Lung microvascular endothelial cell (primary cell): ENCODE measurements at places on chromosomes 3 and 15.
A peak's percentile ranks its signal among the peaks of the same experiment; 100 is the strongest.

GRCh38 chr3:181719991-181720680, 8.4 kb downstream of the SOX2 start:
- no peak for DNase-seq

- no peak for DNase-seq
Observed at GRCh38 chr3:11726146-11726545, 82.4 kb upstream of the VGLL4 start.

DNA sequence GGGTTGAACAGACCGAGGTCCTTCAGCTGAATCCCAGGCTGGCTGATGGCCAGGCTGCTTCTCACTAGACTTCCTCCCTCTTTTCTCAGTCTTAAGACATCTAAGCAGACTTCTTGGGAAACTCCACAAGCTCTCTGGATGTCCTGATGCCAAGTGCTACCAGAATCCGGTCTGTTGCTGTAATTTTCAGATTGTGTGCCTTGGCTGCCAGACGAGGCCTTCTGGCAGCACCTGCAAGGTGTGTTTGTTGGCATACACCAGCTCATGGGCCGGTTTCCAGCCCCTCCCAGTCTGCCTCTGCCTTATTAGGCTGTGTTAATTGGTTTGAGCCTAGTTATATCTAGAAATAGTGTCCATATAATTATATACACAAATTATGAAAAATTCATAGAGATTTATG, 120.6 kb downstream of the TNIK start:
- no peak for DNase-seq

GRCh38 chr3:111033470-111034050, 38.1 kb upstream of the NECTIN3 start:
- no peak for DNase-seq

GRCh38 chr3:195054311-195054710, 216.6 kb downstream of the XXYLT1 start:
- DNase-seq, result no peak

DNA sequence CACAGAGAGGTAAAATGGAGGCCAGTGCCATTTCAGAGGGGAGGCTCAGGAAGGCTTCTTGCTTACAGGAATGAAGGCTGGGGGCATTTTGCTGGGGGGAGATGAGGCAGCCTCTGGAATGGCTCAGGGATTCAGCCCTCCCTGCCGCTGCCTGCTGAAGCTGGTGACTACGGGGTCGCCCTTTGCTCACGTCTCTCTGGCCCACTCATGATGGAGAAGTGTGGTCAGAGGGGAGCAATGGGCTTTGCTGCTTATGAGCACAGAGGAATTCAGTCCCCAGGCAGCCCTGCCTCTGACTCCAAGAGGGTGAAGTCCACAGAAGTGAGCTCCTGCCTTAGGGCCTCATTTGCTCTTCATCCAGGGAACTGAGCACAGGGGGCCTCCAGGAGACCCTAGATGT, 39.9 kb downstream of the MESD start:
- no peak for DNase-seq

GRCh38 chr3:65268426-65268825, 580.6 kb upstream of the ADAMTS9 start:
- DNase-seq, result no peak

DNA sequence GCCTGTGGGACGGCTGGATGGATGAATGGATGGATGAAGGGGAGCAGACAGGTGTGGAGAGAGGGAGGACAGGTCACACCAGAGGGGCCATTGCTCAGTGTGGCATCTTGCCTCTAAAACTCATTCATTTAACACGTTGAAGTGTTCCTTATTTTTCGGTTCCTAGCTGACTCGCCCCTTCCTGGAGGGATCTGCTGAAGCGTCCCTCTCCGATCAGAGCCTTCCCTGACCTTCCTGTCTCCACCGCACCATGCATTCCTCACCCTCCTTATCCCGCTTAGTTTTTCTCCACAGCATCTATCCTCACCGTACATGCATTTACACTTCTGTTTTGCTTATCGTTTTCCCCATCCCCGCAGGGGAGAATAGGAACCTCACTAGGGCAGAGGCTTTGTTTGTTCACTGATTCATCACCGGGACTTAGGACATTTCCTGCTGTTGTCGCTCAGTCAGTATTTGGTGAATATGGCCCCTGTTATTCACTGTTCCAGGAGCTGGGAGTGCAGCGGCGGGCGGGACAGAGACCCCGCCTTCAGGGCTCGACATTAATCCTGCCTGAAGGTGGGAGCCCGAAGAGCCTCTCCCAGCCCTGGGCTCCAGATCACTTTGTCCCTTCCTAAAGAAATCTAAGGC, 32.0 kb downstream of the FOXL2 start:
- peak; percentile 91 for DNase-seq

DNA sequence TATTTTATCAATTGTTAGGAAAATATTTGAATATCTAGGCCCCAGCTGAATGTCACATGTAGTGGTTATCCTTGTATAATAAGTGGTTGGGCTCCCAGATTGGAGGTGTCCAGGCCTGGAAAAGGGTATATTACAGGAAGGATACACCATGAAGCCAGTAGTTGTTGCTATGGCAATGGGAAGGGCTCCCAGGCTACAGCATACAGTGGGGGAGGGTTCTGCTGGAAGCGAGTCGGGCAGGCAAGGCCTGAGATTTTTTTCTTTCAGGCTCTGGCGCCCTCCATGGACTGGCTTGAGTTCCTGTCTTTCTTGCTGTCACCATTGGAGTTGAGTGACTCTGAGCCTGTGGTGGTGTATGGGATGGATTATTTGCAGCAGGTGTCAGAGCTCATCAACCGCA, 8.9 kb downstream of the ECE2 start:
- peak; percentile 99 for DNase-seq

GRCh38 chr3:172595664-172596393, 72.6 kb upstream of the TNFSF10 start:
- peak; percentile 82 for DNase-seq

DNA sequence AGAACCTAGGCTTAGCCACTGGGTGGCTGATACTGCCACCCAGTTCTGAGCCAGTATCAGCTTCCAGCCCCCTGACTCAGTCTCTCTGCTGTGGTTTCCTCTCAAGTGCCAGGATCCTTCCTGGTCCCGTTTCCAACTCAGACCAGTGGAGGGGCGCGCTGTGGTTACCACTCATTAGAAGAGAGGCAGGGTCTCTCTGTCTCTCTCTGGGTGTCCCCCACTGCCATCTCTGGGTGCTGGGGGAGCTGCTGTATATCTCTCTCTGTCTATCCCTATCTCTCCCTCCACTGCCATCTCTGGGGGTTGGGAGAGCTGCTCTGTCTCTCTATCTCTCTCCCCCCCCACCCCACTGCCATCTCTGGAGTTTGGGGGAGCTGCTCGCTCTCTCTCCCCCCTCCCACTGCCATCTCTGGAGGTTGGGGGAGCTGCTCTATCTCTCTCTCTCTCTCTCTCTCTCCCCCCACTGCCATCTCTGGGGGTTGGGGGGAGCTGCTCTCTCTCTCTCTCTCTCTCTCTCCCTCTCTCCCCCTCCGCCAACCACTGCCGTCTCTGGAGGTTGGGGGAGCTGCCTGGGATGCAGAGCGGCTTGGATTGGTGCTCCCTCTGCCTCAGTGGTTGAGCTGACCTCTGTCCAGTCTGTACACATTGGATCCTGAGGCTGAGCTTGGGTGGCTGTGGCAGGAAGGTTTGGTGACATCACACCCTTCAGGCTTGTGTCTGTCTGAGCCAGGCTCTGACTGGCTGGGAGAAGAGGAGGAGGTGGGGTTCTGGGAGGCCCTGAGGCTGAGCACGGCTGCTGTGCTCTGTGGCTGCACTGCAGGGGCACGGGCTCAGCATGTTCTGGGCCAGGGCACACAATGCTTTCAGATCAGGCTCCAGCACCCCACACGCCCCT, 98.9 kb downstream of the APBA2 start:
- peak; percentile 40 for DNase-seq

GRCh38 chr3:197222937-197223370, 75.5 kb downstream of the DLG1 start:
- DNase-seq, result no peak

- DNase-seq, result peak; percentile 38
Observed at GRCh38 chr3:52076896-52077780, 20.8 kb upstream of the DUSP7 start.

DNA sequence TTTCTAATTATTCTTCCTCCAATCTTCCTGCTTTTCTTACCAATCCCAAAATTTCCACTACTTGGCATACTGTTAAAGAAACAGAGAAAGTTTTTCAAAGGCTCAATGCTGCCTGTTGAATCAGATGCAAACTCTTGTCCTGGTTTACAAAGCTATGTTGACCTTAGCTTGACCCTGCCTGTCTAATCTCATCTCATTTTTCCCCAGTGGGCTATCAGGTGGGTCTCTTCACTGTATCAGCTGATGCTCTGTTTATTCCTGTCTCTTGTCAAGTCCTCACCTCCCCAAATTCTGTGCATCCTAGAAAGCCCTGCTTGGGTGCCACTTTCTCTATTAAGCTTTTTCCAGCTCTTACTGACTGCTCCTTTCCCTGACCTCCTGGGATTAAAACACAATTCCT, 18.2 kb downstream of the NFKBIZ start:
- DNase-seq, result no peak
